ENCODE measurements at places on chromosomes 5 and 9. TPM values are rescaled to one million over a fixed set of nuclear protein-coding genes. Genes with fewer than 3 reads are reported as not detected.

SHOC1 gene
- total RNA-seq, result not detected

DNA sequence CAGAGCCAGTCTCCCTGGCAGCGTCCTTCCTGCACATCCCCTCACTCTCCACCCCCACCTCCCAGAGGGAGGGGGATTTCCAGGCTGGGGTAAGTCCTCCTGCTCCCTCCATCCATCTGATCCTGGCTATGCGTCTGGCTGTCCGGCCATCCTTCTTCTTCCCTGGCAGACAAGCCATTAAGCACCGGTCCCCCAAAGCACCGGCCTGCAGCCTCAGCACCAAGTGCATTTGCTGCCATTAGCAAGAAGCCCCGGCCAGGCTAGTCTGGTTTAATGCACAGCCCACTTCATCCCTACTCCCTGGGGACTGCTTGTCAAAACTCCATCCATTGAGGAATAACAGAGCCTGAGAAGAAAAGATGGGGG lies 208.7 kb upstream of the IER5L start:
- H3K4me1 ChIP-seq, result no peaks in the 10 kb centered on the region
- no peak overlapping the region for H3K27ac ChIP-seq
- peaks cover under 1% of the 10 kb centered on the region for H3K27me3 ChIP-seq
- H3K36me3 ChIP-seq, result no peaks in the 10 kb centered on the region
- DNase-seq, result no peak
- H3K4me3 ChIP-seq, result no peak overlapping the region

- H3K27ac ChIP-seq, result no peak overlapping the region
- DNase-seq, result no peak
- H3K36me3 ChIP-seq, result no peaks in the 10 kb centered on the region
- H3K27me3 ChIP-seq, result peaks cover 6% of the 10 kb centered on the region
- no peaks in the 10 kb centered on the region for H3K4me1 ChIP-seq
Observed at GRCh38 chr9:91589101-91589553, 165.5 kb upstream of the NFIL3 start.

- peaks cover 34% of the 10 kb centered on the region for H3K27me3 ChIP-seq
- no peaks in the 10 kb centered on the region for H3K36me3 ChIP-seq
- no peak for DNase-seq
- H3K4me1 ChIP-seq, result no peaks in the 10 kb centered on the region
- H3K27ac ChIP-seq, result no peak overlapping the region
Observed at GRCh38 chr5:160382346-160382745, 11.9 kb upstream of the C1QTNF2 start.

ARID3C gene
- not detected for total RNA-seq

DNA sequence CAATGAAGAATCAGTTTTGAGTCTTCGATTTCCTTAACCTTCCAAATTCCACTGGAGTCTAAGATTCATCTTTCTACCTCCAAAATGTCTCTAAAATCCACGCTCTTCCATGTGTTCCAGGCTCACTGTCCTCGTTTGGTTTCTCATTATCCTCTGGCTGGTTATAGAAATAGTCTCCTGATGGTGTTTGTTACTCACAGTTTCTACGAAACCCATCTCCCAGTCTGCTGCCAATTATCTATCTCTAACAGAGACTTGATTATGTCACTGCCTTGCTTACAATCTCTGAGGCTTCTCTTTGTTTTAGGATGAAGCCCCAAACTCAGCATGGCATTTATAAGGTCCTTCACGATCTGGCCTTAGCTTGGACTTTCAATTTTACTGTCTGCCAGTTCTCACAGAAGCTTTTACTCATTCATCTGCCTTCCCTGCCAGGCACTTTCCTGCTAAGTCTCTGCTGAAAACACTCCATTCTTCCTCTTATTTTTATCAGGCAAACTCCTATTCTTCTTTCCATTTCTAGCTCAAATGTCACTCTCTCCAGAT lies 339.6 kb upstream of the SGCD start:
- H3K36me3 ChIP-seq, result no peaks in the 10 kb centered on the region
- no peaks in the 10 kb centered on the region for H3K4me1 ChIP-seq
- no peak overlapping the region for H3K27ac ChIP-seq
- H3K4me3 ChIP-seq, result no peak overlapping the region

ADAMTS2 gene
- total RNA-seq, result not detected

SNCB gene
- total RNA-seq, result not detected

- H3K4me1 ChIP-seq, result no peaks in the 10 kb centered on the region
- H3K36me3 ChIP-seq, result no peaks in the 10 kb centered on the region
- H3K4me3 ChIP-seq, result no peak overlapping the region
- DNase-seq, result no peak
Observed at GRCh38 chr9:107024193-107024592, 161.2 kb downstream of the ZNF462 start.
